ENCODE measurements at places on chromosomes 7 and 10.

DNA sequence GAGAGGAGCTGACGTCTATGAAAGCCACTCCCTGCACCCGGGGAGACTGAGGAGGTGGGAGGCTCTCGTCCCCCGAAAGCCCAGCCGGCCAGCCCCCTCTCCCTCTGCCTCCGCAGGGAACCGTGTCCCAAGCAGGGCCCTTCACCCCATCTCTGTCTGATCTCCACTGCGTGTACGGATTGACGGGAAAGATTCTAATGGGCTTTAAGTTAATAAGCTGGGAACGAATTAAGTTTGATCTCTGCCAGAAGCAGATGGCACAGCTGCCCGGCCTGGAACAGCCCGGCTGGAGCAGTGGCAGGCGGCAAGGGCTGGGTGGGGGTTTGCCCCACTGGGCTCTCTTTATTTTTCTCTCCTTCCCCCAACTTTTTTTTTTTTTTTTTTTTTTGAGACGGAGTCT is 6.1 kb upstream of the SLC29A4 start:
- no peaks in the 10 kb centered on the region for H3K27me3 ChIP-seq
- H3K27ac ChIP-seq: no peak overlapping the region
- H3K4me1 ChIP-seq: no peaks in the 10 kb centered on the region
- H3K4me3 ChIP-seq: no peak overlapping the region
- no peaks in the 10 kb centered on the region for H3K36me3 ChIP-seq
- DNase-seq: no peak

DNA sequence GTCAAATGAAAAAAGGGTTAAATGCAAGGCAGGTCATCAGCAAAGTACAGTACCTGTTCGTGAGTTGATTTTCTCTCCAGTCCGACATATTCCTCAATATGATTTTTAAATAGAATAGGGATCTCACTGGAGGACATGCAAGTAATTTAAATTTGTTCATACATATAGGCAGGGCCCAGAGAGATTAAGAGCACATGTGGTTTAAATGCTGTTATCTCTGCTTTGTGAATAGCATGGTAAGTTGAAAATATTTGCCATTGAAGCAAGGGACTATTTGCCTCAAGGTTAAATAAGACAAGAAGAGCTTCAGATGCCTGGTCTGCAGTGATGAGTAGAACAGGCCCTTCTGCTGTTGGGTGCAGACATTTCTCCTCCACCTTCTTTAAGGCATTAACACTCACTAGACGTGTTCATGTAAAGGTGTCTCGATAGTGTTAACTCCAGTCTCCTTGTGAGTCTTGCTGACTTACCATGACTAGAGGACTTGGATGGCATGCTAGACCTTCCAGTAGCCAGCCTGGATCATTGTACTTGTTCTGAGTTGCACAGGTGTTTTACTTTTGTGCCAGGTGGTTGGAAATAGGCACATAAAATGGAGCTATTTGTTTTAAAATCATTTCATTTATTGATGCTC is 15.6 kb upstream of the AKR1C3 start:
- no peak overlapping the region for H3K27ac ChIP-seq
- no peak overlapping the region for H3K4me3 ChIP-seq
- H3K4me1 ChIP-seq: no peaks in the 10 kb centered on the region
- H3K36me3 ChIP-seq: no peaks in the 10 kb centered on the region

DNA sequence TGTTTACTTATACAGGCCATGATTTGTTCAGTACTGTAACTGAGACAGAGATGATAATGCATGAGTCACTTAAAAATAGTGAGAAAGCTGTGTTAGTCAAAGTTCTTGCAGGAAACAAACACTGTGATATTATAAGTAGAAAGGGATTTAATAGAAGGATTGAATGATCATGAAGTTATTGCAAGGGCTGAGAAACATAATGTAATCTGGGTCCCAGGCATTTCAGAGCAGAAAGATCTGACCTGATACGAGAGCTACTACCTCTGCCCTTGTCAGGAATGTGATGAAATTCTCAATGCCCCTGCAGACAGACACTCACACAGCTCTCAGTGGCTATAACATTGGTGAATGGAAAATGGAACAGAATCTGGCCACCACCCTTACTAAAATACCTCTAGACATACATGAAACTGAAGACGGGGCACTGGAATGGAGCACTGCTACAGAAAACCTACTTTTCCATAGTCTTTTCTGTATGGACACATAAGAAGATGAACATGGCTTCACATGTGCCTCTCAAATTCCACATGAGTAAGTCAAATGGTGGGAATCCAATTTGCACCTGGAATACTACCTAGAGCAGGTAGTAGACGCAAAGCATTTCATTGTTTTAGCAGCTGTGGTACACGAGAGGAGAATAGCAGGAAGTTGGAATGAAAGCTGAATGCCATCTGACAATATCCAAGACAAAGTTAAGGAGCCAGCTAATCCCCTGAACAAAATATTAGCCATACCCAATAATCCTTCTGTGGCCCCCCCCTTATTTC is 19.1 kb upstream of the VWDE start:
- H3K4me3 ChIP-seq: no peak overlapping the region
- H3K4me1 ChIP-seq: no peaks in the 10 kb centered on the region
- DNase-seq: no peak
- H3K27me3 ChIP-seq: no peaks in the 10 kb centered on the region
- no peak overlapping the region for H3K27ac ChIP-seq

DNA sequence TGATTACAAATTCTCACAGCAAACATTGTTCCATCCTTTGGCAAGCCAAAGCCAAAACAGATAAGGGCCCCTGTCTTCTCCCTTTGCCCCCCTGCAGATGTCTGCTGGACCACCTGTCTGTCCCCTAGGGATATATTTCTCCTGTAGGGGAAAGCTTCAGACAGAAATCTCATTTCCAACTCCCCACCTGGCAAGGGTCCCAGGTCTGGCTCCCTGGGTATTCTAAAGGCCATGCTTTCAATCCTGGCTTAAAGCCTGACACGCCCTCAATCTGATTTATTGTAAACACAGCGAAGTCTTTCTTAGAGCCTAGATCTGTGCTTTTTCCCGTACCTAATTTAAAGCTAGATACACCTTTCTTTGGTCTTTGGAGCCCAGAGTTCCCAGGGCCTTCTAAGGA is 66.1 kb downstream of the KCNMA1 start:
- H3K4me3 ChIP-seq: no peak overlapping the region
- DNase-seq: no peak
- no peaks in the 10 kb centered on the region for H3K36me3 ChIP-seq
- H3K27ac ChIP-seq: no peak overlapping the region
